Activated CD8-positive, alpha-beta memory T cell treated with anti-CD3 and anti-CD28 coated beads, Interleukin-2, amount 10 ng/mL, durations not matched to agents 7 days and 5 days (primary cell): ENCODE measurements at places on chromosomes 4 and X. TPM values are rescaled to one million over a fixed set of nuclear protein-coding genes. Genes with fewer than 3 reads are reported as not detected.

Gene GDPD2
- 0.26 TPM for total RNA-seq

Gene RBM47
- total RNA-seq, result 2.2 TPM

Gene DRP2
- total RNA-seq, result 1.6 TPM

Gene DLG3
- total RNA-seq, result 48.8 TPM

Gene PAGE1
- total RNA-seq, result not detected

Gene CDS1
- total RNA-seq, result not detected

Gene ARAF
- total RNA-seq, result 61.5 TPM

Gene MAGEA9B
- total RNA-seq, result not detected

Gene MAGEA10
- total RNA-seq, result not detected

Gene S100P
- total RNA-seq, result 5.6 TPM

Gene ARAP2
- 76.1 TPM for total RNA-seq

Gene ZNF157
- 0.19 TPM for total RNA-seq

Gene GSPT2
- total RNA-seq, result 10.8 TPM

Gene CYTL1
- not detected for total RNA-seq

Gene DGAT2L6
- not detected for total RNA-seq

Gene KCNIP4
- not detected for total RNA-seq

Gene HERC5
- total RNA-seq, result 69.6 TPM

Gene LARP1B
- total RNA-seq, result 15.3 TPM

Gene HAND2
- not detected for total RNA-seq

Gene LRP2BP
- total RNA-seq, result 0.73 TPM

Gene NAA11
- total RNA-seq, result not detected

Gene PHEX
- total RNA-seq, result 1.1 TPM

Gene C1QTNF7
- total RNA-seq, result not detected

Gene TMPRSS11D
- total RNA-seq, result not detected

Gene GRIA2
- not detected for total RNA-seq

Gene PPP2R2C
- total RNA-seq, result not detected

Gene BEX5
- total RNA-seq, result 2.1 TPM

Gene ESX1
- not detected for total RNA-seq

Gene DCAF8L2
- total RNA-seq, result not detected

Gene SORBS2
- not detected for total RNA-seq

Gene IL2
- 1.1 TPM for total RNA-seq

Gene PARM1
- not detected for total RNA-seq
